Omental fat pad (tissue), 4 donors: ENCODE measurements at places on chromosomes 1 and 21. TPM values are rescaled to one million over a fixed set of nuclear protein-coding genes. Genes with fewer than 3 reads are reported as not detected.

S100A9 gene
- total RNA-seq = 2,200 TPM

COP1 gene
- total RNA-seq = 45.1 TPM

WLS gene
- 44.4 TPM for total RNA-seq

CDA gene
- total RNA-seq = 1.9 TPM

CNTN2 gene
- not detected for total RNA-seq

VWA5B1 gene
- not detected for total RNA-seq

COL9A2 gene
- total RNA-seq = 12.6 TPM

- no peak for DNase-seq
These were observed 27.1 kb downstream of the PKP1 start for GRCh38 chr1:201310251-201310985.

DNA sequence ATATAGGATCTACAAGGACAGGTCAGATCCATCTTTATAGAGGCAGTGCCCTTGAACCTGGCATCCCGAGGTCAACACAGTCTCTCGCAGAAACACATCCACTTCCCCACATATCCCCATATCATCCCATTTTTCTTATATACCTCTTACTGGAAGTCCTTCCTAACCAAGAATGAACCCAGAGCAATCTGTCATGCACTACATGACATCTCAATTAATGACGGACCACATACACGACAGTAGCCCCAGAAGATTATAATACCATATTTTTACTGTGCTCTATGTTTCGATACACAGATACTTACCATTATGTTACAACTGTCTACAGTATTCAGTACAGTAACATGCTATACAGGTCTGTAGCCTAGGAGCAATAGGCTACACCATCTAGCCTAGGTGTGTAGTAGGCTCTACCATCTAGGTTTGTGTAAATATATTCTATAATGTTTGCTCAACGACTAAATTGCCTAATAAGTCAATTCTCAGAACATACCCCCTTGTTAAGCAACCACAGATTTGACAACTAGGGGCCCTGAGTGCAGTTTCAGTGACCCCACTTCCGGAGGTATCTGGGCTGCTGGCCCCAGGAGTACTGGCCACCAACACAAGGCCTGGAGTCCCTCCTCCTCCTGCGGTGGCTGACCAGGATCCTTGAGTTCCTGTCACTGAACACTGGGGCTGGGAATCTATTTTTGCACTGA is 28.1 kb downstream of the PTPN14 start:
- DNase-seq = no peak

DNA sequence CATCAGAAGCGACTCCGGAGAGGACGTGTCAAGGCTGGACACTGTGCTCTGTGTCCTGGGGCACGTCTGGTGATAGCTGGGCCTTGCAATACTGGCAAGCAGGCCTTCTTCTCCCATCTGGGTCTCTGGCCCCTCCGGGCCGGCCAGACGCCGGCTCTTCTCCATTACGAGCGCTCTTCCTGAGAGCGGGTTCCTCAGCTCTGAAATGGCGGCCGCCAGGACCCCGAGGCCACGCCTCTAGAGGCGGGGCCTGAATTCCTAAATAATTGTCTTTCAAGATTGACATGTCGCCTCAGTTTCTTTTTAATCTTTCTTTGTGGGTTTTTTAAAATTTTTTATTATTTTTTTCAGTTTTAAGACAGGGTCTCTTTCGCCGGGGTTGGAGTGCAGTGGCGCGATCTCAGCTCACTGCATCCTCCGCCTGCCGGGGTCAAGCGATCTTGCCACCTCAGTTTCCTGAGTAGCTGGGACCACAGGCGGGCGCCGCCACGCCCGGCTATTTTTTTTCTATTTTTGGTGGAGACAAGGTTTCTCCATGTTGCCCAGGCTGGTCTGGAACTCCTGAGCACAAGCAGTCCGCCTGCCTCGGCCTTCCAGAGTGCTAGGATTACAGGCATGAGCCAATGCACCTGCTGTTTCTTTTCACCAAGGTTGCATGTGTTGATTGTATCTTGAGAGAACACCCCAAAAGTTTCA is 9.2 kb downstream of the RNF2 start:
- no peak for DNase-seq

GRCh38 chr1:170929412-170929834 is 5.9 kb upstream of the MROH9 start:
- DNase-seq = no peak

- no peak for DNase-seq
These were observed 15.8 kb downstream of the KCNQ4 start for GRCh38 chr1:40799351-40799867.

DNA sequence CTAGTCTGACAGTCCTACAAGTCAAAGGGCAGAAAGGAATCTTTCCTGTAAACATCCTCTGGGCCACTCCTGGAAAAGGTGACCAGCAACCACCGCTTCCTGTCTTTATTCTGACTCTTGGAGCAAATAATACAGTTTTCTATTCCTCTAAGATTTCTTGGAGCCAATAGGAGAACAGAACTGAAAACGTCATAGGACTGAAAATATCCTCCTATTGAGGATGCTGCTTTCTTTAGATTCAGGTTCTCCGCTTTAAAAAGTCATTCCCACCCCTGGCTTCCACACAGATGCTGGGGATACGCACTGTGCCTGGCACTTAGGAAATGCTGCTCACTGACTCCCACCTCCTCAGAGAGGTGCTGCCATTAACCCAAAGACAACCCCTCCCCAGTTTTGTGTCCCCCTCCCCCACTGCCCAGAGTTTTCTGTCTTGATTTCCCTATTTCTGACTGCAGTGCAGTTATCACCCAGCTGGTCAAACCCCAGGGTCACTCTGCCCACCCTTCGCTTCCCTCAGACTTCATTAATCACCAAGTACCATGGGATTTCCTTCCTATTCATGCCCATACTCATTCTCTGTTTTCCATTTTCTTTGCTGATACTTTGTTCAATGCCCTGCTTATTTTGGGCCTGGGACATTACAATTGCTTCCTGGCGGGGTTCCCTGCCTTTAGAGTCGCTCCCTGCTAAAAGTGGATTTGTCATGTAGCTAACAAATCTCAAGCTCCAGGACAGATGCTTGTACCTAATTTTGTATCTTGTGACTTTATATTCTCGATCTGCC is 82.1 kb upstream of the ARHGAP29 start:
- DNase-seq = no peak

- DNase-seq = no peak
These were observed 6.9 kb downstream of the C21orf58 start for GRCh38 chr21:46316708-46317324.

DNA sequence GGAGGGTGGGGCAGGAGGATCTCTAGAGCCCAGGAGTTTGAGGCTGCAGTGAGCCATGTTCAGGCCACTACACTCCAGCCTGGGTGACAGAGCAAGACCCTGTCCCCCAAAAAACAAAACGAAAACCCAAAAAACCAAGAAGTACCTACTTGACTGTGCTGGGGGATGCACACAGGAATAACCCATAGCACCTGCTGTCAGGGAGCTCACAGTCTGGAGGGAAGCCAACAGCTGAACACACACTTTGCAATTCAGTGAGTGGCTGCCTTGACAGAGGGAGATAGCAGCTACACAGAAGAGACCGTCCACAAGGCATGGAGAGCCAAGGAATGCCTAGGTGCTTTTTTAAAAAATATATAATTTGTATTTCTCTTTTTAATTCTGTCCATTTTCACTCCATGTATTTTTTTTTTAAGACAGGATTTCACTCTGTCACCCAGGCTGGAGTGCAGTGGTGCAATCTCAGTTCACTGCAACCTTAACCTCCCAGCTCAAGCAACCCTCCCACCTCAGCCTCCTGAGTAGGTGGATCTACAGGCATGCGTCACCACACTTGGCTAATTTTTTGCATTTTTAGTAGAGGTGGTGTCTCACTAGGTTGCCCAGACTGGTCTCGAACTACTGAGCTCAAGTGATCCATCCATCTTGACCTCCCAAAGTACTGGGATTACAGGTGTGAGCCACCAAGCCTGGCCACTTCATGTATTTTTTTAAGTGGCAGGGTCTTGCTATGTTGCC is 68.7 kb downstream of the NID1 start:
- no peak for DNase-seq

DNA sequence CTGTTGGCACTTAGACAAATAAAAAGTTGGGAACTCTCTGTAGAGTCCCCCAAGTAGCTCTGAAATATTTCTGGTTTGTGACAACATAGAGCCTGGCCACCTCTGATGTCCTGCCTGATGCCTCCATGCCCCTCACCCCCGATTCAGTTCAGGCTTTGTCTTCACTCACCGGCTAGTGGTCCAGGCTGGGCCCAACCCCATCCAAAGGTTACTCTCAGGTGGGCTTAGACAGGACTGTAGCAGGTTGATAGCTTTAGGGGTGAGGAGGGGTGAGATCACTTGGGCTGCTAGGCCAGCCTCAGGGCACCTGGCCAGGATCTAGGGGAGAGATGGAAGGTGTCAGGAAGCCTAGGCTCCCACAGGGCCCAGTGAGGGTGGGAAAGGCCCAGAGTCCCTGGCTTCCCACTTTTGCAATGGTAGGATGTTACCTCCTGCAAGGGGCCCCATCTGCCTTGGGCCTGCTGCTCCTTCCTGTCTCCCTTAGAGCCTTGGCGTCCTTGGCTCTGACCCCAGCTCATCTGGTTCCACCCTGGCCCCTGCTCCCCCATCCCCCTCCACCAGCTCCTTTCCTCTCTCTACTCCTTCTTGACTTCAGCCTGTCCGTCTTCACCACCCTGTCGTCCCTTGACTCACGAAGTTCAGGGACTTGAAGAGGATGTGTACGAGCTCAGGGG is 6.7 kb downstream of the EPS8L3 start:
- DNase-seq = no peak

DNA sequence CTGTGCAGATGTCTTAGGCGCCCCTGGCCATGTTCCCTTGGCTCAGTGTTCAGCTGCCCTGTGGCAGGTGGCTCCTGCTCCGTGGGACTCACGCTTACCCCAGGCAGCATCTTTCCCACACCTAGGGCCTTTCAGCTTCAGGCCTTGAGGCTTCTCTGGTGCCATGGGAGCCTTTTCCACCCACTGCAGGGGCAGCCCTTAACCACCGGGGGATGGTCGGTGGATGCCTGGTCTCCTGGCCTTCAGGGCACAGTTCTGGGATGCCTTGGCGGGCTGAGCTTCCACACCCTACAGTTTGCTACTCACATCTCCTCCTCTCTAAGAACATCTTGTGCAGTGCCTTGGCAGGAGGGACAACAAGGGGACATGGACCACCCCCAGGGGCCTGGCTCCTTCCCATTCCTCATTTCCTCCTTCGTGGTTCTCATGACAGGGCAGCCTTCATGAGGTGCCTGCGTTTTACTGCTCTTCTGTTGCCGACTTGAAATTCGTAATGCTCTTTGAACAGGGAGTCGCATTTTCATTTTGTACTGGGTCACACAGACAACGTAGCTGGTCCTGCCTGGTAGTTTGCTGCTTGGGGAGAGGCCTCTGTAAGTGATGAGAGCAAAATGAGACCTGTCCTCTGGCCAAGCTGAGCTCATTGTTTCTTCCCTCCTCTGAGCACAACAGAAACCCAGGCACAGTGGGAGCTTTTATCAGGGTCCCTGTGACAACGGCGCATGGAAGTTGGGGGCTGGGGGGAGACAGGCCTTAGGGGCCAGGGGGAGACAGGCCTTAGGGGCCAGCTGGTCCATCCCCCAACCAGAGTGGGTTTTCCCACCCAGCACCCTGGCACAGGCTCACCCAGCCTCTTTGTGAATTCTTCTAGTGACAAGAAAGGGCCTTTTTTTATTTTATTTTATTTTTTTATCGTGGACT is 62.0 kb upstream of the NEK2 start:
- DNase-seq = no peak

DNA sequence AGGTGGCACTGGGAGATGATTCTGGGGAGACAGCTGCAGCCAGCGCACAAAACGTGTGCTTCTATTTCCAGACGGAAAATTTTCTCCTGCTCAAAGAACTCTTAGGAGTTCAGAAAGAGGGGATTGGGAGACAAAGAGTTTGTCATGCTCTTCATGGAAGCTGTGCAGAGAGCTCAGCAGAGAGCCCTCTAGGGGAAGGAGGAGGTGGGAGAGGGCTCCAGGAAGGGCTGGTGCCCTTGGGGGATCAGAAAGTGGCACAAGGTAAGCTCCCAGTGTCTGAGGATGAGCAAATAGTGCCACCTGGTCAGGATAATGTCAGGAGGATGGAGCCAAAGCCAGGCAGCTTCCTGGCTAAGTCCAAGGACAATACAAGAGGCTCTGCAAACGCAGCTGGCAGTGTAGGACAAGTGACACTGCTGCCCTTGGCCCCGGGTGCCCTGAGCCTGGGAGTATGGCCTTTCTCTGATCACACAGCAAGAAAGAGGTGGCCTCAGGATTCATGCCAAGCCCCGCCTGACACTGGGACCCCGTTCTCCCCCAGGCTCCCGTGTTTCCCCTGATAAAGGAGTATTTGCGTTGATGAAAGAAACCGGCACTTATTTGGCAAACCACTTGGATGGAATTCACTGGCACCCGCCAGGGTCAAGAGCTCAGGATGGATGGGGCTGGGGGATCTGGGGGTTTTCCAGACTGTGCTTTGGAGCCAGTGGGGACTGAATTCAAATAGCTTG is 254.0 kb downstream of the PTPRU start:
- no peak for DNase-seq
